ENCODE measurements at places on chromosomes 6 and 20. TPM values are rescaled to one million over a fixed set of nuclear protein-coding genes. Genes with fewer than 3 reads are reported as not detected.

GRCh38 chr6:154249499-154250298, 106.9 kb downstream of the IPCEF1 start:
- H3K4me1 ChIP-seq, result peaks cover 66% of the 10 kb centered on the region
- DNase-seq, result peak; percentile 54
- peak overlapping the region; percentile 95 for H3K27ac ChIP-seq
- H3K36me3 ChIP-seq, result peaks cover 20% of the 10 kb centered on the region

DNA sequence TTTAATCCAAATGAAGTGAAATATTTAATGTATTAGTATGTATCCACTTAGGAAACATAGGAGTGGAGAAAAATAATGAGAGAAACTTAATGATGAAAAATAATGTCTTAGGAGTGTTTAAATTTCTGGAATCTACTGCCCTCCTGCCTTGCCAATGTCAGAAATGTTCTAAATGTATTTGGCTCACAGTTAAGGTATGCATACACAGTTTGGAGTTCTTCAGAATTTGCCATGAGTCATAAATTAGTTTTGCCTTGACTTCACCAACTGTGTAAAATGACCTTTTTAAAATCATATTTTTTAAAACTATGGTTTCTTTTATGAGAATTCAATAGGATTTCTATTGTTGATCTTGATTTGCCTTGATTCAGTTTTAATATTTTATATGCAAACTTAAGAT, 191.7 kb upstream of the HSF2 start:
- H3K27me3 ChIP-seq, result no peaks in the 10 kb centered on the region
- no peaks in the 10 kb centered on the region for H3K36me3 ChIP-seq
- no peaks in the 10 kb centered on the region for H3K4me1 ChIP-seq
- H3K4me3 ChIP-seq, result no peak overlapping the region
- no peak for DNase-seq
- no peak overlapping the region for H3K27ac ChIP-seq

- H3K36me3 ChIP-seq, result peaks cover 40% of the 10 kb centered on the region
- H3K27me3 ChIP-seq, result no peaks in the 10 kb centered on the region
- no peak overlapping the region for H3K4me3 ChIP-seq
- no peak overlapping the region for H3K27ac ChIP-seq
Measured at GRCh38 chr6:144721232-144721631, 436.1 kb downstream of the UTRN start.

- H3K36me3 ChIP-seq, result no peaks in the 10 kb centered on the region
- peaks cover 3% of the 10 kb centered on the region for H3K27me3 ChIP-seq
- H3K4me3 ChIP-seq, result no peak overlapping the region
- no peak for DNase-seq
- H3K4me1 ChIP-seq, result peaks cover 11% of the 10 kb centered on the region
Measured at GRCh38 chr6:45553730-45554344, 176.1 kb upstream of the SUPT3H start.

DNA sequence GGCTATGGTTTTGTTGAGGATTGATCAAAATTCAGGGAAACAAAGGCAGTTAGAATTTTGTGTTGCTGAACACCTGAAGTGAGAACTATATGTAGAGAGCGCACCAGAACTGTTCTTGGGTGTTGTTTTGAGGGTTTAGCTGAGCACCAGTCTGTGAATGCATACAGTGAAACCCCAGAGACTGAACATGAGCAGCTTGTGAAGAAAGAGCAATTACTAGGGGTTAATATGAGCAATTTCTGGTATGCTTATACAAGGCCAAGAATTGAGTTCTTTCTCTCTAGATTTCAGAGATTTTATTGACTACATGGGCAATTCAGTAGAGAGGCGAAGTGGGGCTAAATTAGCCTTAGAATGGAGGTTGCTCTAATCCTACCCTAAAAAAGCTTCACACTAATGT, 93.9 kb downstream of the CD2AP start:
- H3K4me1 ChIP-seq, result peaks cover 5% of the 10 kb centered on the region
- no peaks in the 10 kb centered on the region for H3K27me3 ChIP-seq
- H3K4me3 ChIP-seq, result no peak overlapping the region
- peaks cover 5% of the 10 kb centered on the region for H3K36me3 ChIP-seq
- H3K27ac ChIP-seq, result no peak overlapping the region
- DNase-seq, result no peak

DNA sequence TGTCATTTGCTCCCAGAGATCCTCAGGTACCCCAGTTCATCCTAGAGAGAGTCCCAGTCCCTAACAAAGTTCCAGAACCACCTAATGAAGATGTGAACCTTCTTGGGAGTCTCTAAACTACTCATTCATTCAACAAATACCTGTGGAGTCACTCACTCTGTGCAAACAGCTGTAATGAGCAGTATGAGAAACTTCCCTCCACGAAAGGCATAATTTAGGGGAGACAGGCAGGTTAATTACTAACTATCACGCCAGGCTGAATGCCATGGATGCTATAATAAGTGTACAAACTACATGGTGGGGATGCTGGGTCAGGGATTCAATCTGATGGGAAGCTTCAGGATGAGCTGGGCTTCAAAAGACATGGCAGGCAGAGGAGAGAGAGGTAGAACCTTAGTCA, 70.1 kb upstream of the AFDN start:
- no peak for DNase-seq
- no peaks in the 10 kb centered on the region for H3K4me1 ChIP-seq
- H3K27ac ChIP-seq, result no peak overlapping the region
- no peaks in the 10 kb centered on the region for H3K36me3 ChIP-seq
- no peak overlapping the region for H3K4me3 ChIP-seq

- H3K4me1 ChIP-seq, result peaks cover 8% of the 10 kb centered on the region
- no peak overlapping the region for H3K27ac ChIP-seq
- H3K27me3 ChIP-seq, result peaks cover 13% of the 10 kb centered on the region
- H3K36me3 ChIP-seq, result no peaks in the 10 kb centered on the region
- no peak for DNase-seq
Measured at GRCh38 chr6:119116712-119117281, 38.3 kb upstream of the FAM184A start.

DNA sequence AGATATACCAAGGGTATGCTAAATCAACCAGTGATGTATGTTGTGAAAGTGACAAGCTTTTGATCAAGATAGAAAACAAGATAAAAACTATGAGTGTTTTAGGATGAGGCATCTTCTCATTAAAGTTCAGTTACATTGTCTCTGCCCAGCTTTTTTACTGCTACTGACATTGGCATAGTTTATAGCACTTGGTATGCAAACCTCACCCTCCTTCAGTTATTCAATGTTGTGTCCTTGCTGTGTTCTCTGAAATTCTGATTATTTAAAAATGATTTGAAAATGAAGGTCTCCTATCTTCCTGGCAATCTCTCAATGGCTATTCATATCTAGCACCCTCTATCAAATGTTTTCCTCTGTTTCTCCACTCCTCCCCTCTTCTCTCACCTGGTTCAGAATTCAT, 6.7 kb upstream of the MYLIP start:
- H3K4me1 ChIP-seq, result no peaks in the 10 kb centered on the region
- no peak for DNase-seq
- no peak overlapping the region for H3K4me3 ChIP-seq
- H3K36me3 ChIP-seq, result no peaks in the 10 kb centered on the region

DNA sequence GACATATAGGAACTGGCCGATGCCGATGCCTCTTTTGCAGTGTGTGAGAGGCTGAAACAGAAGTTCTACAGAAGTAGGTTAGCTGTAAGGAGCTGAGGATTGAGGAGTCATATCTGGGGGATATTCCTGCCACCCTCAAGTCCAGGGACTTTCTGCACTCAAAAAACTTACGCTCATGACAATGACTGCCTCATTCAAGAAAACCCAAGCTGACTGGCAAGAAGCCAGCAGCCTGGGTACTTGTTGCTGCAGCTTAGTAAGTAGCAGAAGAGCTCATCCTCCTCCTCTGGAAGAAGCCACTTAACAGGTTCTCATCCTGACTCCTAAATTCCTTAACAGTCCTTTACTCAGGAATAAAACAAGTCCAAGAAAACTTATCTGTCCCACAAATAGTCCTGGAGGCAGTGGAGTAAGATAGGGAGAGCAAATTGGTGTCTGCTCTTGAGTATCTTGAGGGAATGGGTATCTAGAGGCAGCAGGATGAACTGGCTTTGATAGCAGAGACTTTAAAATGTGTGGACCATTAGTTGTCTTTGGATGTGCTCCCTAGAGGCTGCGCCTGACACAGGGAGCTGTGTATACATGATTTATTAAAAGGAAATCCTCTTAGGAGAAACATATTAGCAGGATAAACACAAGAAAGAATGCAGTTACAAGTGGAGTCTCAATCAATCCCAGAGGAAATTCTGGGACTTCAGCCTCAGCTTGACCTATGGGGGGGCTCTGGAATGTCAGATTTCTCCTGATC, 7.4 kb downstream of the CALHM5 start:
- no peak overlapping the region for H3K4me3 ChIP-seq
- no peaks in the 10 kb centered on the region for H3K4me1 ChIP-seq
- no peak overlapping the region for H3K27ac ChIP-seq
- DNase-seq, result no peak
- H3K36me3 ChIP-seq, result no peaks in the 10 kb centered on the region

- no peak for DNase-seq
- no peak overlapping the region for H3K4me3 ChIP-seq
- H3K4me1 ChIP-seq, result no peaks in the 10 kb centered on the region
- no peaks in the 10 kb centered on the region for H3K27me3 ChIP-seq
- no peak overlapping the region for H3K27ac ChIP-seq
- no peaks in the 10 kb centered on the region for H3K36me3 ChIP-seq
Measured at GRCh38 chr6:51467231-51467952, 620.0 kb downstream of the PKHD1 start.

- peaks cover 58% of the 10 kb centered on the region for H3K27me3 ChIP-seq
- H3K36me3 ChIP-seq, result no peaks in the 10 kb centered on the region
- H3K27ac ChIP-seq, result no peak overlapping the region
- H3K4me1 ChIP-seq, result peaks cover 15% of the 10 kb centered on the region
- no peak overlapping the region for H3K4me3 ChIP-seq
Measured at GRCh38 chr6:150600010-150600300, 270 bp downstream of the PLEKHG1 start.

Gene HRH3
- total RNA-seq, result not detected

Gene FIG4
- 9.0 TPM for total RNA-seq

DNA sequence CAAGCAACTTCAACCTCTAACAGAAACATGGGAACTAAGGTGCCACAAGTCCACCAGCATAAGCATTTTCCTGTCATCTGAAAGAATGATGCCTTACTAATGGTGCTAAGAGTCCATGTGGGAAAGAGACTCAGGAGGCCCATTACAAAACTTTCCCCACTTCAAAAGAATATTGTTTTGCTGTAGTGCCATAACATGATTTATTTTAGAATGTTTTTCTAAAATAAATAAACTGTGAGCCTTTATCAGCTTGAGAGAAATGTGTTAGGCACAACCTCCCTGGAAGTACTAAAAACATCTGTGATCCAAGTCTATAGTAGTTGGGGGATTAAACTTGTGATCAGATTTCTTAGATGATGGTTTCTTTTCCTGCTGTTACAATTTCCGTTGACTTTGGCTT, 330.1 kb upstream of the MAP3K7 start:
- no peaks in the 10 kb centered on the region for H3K4me1 ChIP-seq
- no peak overlapping the region for H3K4me3 ChIP-seq
- H3K27ac ChIP-seq, result no peak overlapping the region
- H3K27me3 ChIP-seq, result peaks cover 21% of the 10 kb centered on the region
- H3K36me3 ChIP-seq, result no peaks in the 10 kb centered on the region
- no peak for DNase-seq

Gene PI16
- total RNA-seq, result 0.37 TPM

- H3K4me1 ChIP-seq, result no peaks in the 10 kb centered on the region
- H3K27ac ChIP-seq, result peak overlapping the region; percentile 25
- H3K27me3 ChIP-seq, result no peaks in the 10 kb centered on the region
- no peak overlapping the region for H3K4me3 ChIP-seq
Measured at GRCh38 chr20:49868964-49869363, 46.4 kb downstream of the SPATA2 start.

DNA sequence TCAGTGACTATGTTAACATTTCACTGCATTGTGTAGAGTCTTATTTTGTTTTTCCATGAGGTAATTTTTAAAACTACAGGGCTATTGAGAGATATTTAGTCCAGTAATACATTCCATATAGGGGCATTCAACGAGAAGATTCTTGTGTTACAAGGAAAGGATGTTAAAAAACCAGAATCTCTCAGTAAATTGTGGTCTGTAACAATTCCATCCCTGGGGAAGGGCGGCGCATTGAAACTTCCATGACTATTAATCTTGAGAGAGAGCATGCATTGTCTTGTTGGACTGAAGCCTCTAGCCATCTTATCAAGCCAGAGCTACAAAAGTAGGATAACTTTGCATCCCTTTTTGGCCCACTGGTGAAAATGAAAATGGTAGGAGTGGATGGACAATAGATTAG, 119.7 kb downstream of the BCKDHB start:
- no peak for DNase-seq
- peaks cover 7% of the 10 kb centered on the region for H3K36me3 ChIP-seq
- no peak overlapping the region for H3K4me3 ChIP-seq

Gene RIN2
- total RNA-seq, result not detected

Gene OOEP
- total RNA-seq, result 0.40 TPM

Gene TRIM31
- total RNA-seq, result not detected

Gene CTNNBL1
- 90.2 TPM for total RNA-seq

DNA sequence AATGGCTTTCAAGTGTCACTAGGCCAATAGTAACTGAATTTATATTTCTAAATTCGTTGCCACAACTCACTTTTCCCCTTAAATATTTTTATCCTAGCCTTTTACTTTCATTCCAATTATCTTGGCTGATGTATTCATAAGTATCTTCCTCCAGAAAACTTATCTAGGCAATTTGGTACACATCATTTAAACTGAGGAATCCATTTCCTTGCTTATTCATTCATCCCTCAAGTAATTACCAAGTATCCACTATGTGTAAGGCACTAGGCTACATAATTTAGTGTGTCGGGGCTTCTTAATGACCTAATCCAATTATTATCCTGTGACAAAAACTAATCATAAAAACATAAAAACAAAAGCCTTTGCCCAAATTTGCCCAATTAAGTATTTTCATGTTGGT, 258.3 kb upstream of the TCF21 start:
- DNase-seq, result no peak
- no peaks in the 10 kb centered on the region for H3K27me3 ChIP-seq
- H3K36me3 ChIP-seq, result no peaks in the 10 kb centered on the region
- H3K27ac ChIP-seq, result no peak overlapping the region

Gene BCAS4
- total RNA-seq, result 37.6 TPM

DNA sequence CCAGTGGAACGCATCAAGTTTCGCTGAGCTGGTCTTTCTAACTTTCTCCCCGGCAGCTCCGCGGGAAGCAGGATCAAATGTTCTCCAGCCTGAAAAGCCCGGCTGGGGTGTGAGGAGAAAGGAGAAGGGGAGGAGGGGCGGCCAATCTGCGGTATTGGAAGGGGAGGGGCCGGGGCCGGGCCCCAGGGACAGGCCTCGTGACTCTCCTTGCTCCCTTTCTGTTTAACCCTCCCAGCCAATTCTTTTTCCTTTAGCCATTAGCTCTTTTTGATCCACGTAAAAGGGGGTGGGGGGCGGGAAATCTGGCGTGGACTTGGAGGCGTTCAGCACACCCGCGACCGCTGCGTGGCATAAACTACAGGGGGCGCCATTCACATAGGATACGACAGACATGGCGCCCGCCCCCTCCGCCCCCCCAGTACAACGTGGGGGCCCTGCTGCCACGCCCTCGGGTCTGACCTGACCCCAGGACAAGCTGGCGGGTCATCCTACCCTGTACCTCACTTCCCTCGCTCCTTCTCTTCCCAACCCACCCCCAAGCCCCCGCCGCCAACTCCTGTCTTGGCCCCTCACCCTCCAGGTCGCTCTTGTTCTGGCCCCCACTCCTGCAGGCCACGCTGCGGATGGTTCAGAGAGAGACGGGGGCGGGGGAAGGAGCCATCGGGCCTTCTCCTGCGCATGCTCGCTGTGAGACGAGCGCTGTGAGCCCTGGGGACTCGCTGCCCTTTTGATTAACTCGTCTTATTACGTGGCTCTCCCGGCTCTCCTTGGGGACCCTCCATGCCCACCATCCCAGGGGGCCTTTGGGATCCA, 7.8 kb upstream of the MDGA1 start:
- H3K36me3 ChIP-seq, result no peaks in the 10 kb centered on the region
- peak; percentile 73 for DNase-seq
- H3K4me1 ChIP-seq, result peaks cover 6% of the 10 kb centered on the region
- no peak overlapping the region for H3K27ac ChIP-seq
- H3K27me3 ChIP-seq, result peaks cover 14% of the 10 kb centered on the region
- peak overlapping the region; percentile 60 for H3K4me3 ChIP-seq

Gene ATP6V1G2
- total RNA-seq, result 1.0 TPM

Data from activated CD8-positive, alpha-beta memory T cell treated with anti-CD3 and anti-CD28 coated beads, Interleukin-2, amount 10 ng/mL, durations not matched to agents 7 days and 5 days (primary cell).